ENCODE measurements at places on chromosomes 16 and 17.

- DNase-seq: no peak
Measured at GRCh38 chr17:36482611-36483504, 3.6 kb upstream of the ZNHIT3 start.

DNA sequence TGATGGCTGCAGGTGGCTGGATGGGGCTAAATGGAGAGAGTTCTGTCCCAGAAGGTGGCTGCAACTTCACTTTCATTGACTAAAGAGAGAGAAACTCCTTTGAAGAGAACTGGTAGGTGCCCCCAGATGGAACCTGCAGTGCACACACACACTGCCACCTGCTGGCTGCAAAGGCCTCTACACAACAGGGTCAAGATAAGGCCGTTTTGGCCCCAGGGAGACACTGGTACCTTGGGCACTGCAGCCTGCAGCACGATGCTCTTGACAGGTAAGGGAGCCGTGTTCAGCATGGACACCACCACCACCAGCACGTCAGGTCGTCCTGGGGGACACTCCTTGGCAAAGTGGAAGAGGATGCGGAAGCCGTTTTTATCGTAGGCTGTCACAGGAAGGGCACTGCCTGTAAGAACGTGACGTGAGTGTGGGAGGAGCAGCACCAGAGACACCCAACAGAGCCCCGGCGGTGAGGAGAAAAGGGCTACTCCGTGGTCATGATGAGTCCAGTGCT is 22.7 kb downstream of the GGA3 start:
- DNase-seq: no peak

GRCh38 chr17:43556292-43556691 is 10.2 kb upstream of the ETV4 start:
- peak; percentile 89 for DNase-seq

DNA sequence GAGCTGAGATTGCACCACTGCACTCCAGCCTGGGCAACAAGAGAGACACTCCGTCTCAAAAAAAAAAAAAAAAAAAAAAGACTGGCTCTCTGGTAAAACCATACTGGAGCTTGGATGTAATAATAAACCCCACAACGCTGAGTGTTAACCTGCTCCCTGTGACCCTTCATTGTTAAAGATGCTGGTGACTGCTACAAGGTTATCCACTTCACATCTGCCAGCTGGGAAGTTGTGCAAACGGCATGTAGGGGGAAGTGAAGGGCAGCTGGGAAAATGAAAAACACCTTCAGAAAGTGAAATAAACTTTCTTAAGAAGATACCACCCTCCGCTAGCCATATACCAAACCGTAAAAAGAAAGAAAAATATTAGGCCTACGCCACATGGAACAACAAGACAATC is 131.0 kb upstream of the NUDT7 start:
- no peak for DNase-seq

GRCh38 chr17:29645515-29646051 is 22.9 kb upstream of the CORO6 start:
- peak; percentile 79 for DNase-seq

- DNase-seq: no peak
Measured at GRCh38 chr16:17068524-17068923, 402.2 kb downstream of the XYLT1 start.

- DNase-seq: no peak
Measured at GRCh38 chr16:80015566-80015965, 415.0 kb upstream of the MAF start.

DNA sequence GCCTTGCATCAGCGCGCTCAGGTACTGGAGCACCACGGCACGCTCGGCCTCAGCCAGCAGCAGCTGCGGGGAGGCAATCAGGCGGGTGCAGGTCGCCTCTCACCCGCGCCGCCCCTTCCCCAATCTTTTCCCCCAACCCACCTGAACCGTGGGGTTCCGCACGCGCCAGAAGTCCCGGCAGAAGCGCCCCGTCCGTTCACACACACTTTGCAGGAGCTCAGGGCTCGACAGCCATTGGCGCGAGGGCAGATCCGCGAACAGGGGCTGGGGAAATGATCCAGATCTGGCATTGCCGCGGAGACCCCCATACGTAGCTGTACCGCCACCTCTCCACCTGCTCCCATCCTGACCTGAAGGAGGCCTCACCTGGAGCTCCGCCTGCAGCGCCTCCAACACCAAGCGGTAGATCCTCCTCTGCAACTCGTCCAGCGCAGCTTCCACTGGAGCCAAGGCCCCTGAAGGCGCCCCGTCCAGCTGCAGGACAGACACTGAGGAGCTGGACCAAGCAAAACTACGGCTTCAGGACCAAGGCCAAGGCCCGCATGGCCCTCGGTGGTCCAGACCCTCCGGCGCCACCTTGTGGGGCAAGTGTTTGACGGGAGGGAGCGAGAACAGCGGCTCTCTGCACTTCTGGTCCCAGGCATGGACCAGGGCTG is 1.4 kb upstream of the MATCAP1 start:
- DNase-seq: peak; percentile 39

DNA sequence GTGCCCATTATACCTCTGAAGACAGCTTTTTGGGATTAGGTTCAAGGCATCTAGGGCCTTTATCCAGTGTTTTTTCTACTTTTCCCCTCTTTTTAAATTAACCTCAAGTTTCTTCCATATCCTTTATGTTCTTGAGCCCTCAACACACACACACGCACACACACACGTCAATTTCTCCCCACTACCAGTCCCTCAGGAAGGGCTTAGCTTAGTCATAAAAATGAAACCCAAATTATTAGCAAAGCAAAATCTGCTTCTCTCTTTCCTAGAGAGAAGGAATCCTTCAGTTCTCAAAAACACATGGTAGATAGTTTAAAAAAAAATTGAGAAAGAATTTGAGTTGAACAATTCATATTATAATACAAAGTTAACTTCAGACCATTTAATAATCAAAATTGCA is 401.1 kb downstream of the XYLT1 start:
- DNase-seq: no peak

GRCh38 chr16:87056551-87056950 is 260.6 kb downstream of the C16orf95 start:
- DNase-seq: no peak

DNA sequence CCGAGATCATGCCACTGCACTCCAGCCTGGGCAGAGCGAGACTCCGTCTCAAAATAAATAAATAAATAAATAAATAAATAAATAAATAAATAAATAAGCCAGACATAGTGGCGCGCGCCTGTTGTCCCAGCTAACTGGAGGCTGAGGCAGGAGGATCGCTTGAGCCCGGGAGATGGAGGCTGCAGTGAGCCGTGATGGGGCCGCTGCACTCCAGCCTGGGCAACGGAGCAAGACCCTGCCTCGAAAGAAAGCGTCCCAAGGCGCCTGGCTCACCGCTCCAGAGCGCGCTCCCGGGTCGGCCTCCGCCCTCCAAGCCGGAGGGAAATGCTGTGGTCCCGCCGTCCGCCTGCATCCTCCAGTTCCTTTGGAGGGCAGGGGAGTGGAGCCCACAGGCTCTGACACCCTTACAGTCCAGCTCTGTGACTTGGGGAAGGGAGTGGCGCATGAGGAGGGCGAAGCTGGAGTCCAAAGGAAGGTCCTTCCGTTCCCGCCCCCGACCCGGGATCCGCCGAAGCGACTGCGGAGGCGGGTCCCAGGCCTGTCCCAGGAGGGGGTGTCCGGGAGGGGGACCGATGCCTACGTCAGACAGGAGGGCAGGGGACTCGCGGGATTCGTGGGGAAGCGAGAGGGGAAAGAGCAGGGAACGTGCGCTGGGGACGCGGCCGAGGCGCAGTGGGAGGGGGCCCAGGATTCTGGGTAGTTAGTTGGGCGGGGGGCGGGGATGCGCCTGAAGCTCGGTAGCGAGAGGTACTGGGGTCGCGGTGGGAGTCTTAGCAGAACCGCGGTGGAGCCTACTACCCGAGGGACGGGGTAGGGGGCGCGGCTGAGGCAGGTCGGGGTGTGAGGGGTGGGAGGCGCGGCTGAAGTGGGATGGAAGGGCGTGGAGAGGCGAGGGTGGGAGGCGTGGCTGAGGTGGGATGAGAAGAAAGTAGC is 8.4 kb upstream of the TRPV2 start:
- DNase-seq: no peak

DNA sequence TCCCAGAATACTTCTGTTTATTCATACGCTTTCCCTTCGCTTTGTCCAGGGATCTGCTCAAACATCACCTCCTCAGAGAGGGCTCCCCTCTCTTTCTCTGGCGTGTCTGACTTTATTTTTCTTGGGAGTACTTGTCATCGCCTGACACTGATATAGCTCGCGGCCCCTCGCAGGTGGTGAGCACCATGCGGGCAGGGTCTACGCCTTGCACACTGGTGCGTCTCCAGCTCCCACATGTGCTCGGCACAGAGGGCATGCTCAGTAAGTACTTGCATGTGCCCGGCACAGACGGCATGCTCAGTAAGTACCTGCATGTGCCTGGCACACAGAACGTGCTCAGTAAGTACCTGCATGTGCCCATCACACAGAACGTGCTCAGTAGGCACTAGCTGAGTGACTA is 57.5 kb downstream of the IRF8 start:
- no peak for DNase-seq

GRCh38 chr17:46047398-46047797 is 48.3 kb downstream of the STH start:
- DNase-seq: no peak

GRCh38 chr17:3539881-3540540 is 17.6 kb downstream of the TRPV3 start:
- DNase-seq: no peak

DNA sequence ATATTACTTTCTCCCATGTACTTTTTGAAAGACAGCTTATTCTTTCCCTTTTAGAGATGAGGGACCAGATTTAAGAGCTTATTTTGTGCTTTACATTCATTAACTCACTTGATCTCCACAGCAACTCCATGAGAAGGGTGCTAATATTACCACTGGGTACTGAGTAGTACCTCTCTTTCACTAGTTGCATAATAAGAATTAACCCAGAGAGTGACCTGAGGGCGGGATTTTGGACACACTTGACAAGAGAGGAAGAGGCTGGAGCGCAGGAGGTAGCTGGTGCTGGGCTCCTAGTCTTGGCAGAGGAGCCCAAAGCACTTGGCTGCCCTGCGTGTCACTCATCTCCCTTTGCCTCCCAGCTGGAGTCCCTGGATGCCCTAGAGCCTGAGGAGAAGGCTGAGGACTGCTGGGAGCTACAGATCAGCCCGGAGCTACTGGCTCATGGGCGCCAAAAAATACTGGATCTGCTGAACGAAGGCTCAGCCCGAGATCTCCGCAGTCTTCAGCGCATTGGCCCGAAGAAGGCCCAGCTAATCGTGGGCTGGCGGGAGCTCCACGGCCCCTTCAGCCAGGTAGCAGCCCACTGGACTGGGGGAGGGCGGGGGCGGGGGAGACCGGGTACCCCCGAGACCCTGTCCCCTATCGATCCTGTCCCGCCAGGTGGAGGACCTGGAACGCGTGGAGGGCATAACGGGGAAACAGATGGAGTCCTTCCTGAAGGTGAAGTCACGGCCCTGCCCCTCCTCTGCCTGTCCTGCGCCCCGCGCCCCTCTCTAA is 1.7 kb upstream of the MAZ start:
- no peak for DNase-seq

DNA sequence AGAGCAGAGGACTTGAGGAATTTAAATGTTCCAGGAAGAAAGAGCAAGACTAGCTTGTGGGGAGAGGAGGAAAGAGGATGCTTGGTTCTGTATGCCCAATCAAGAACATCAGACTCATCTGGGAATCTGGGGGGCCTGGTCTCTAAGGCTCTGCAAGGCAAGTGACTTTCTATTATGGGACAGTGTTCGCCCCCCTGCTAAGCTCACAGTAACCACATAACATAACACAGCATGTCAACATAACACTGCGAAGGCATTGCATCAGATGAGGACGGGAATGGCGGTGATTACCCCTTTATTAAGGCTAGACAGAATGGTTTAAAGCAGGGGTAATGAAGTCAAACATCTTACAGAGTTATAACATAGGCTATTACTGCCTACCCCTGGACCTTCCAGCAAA is 176.6 kb upstream of the IRX6 start:
- no peak for DNase-seq

DNA sequence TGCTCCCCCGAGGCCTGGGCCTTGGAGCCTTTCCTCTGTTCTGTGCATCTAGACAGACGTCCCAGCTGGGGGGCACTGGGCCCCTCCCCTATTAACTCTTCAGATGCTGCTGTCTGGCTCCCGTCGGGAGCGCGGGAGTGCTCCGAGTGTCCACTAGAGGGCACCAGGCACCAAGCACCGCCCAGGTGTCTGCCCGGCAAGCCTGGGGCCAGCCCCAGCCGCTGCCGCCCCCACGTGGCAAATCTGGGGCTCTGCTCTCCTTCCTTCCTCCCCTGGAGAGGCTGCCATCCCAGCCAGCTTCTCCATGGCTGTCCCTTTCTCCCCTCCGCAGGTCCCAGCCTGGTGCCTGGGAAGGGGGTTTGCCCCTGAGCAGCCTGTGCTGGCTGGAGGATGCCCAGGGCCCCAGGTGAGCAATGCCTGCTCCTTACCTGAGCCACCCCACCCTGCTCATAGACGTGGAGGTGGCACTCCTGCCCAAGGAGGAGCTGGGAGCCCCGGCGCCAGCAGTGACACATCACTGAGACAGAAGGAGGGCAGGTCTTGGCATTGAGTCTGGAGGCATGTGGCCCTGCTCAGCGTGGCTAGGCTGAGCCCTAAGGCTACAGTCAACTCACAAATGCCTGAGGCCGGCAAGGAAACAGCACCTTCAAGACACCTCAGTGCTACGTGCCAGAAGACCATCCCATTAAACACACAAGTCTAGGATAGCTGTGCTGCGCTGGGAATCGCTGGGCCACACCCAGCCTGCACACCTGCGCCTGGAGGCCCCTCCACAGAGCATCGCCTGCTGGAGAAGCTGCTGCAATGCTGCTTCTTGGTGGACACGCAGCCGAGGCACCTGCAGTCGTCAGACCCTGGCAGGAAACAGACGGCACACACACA is 19.7 kb downstream of the TMEM235 start:
- peak; percentile 24 for DNase-seq

- DNase-seq: peak; percentile 11
Measured at GRCh38 chr17:44464037-44464436, 39.2 kb downstream of the GPATCH8 start.

DNA sequence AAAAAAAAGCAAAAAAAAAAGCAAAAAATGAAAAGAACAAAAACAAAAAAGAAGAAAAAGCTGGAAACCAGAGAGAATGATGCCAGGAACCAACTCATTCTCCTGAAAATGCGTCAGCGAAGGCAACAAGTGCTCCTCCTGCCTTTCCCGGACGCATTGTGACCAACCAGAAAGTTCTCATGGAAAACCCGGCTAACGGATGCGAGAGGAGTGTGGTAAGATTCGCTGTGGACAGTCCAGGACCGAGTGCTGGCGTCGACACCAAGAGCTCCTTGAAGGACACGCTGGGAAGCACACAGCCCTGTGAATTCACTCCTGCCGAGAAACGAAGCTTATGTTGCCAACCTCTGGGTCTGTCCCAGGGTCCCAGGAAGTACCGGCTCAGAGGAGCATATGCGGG is 43.4 kb downstream of the METRNL start:
- no peak for DNase-seq

DNA sequence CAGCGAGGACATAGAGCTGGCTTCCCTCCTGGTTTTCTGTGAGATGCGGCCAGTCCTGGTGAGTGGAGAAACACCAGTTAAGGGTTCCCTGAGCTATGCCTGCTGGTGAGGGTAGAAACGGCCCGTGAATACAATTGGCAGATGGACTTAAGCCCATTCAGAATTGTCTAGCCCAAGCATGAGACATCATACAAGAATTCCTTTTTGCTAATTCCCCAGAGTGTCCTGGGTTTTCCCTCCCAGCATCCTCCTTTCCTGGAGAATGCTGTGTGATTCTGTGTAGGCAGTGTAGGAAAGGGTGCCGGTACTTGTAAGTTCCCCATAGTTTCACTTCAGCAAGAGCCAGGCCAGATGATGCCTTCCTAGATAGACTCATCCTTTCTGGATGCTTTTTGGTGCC is 65.1 kb downstream of the SDR42E1 start:
- peak; percentile 45 for DNase-seq
